ENCODE measurements at places on chromosomes 12 and 14. TPM values are rescaled to one million over a fixed set of nuclear protein-coding genes. Genes with fewer than 3 reads are reported as not detected.
A peak's percentile ranks its signal among the peaks of the same experiment; 100 is the strongest.

GRCh38 chr12:21599143-21599999 is 5.3 kb downstream of the GYS2 start:
- H3K4me3 ChIP-seq = no peak overlapping the region
- H3K27me3 ChIP-seq = no peaks in the 10 kb centered on the region
- H3K4me1 ChIP-seq = no peaks in the 10 kb centered on the region
- H3K27ac ChIP-seq = no peak overlapping the region

- peak; percentile 78 for DNase-seq
- H3K4me1 ChIP-seq = peaks cover 44% of the 10 kb centered on the region
- H3K36me3 ChIP-seq = no peaks in the 10 kb centered on the region
- no peak overlapping the region for H3K4me3 ChIP-seq
- no peak overlapping the region for H3K27ac ChIP-seq
Measured at GRCh38 chr12:101823891-101824290, 6.9 kb downstream of the GNPTAB start.

RIPK3 gene
- 63.5 TPM for total RNA-seq

- no peaks in the 10 kb centered on the region for H3K4me1 ChIP-seq
- no peak overlapping the region for H3K4me3 ChIP-seq
- no peak for DNase-seq
- H3K27me3 ChIP-seq = no peaks in the 10 kb centered on the region
- H3K36me3 ChIP-seq = no peaks in the 10 kb centered on the region
Measured at GRCh38 chr12:68977335-68977734, 44.4 kb upstream of the CPM start.

KCNA5 gene
- total RNA-seq = not detected

DNA sequence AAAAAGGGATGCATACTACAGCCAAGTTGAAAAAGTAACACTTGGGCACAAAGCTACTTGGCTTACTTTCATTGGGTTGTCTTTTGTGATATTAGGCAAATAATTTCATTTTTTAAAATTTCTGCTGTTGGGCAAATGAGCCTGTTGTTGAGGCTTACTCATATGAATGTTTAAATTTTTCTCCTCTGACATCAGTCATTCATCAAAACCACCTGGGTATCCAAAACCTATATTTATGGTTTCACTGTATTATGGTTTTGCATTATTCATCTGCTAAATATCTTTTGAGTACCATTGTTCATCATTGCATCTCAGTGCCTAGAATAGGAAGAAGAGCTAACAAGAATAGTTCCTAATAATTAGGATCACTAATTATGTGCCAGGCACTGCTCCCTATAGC is 28.1 kb downstream of the DYRK2 start:
- H3K27ac ChIP-seq = no peak overlapping the region
- no peak overlapping the region for H3K4me3 ChIP-seq
- no peaks in the 10 kb centered on the region for H3K27me3 ChIP-seq
- no peaks in the 10 kb centered on the region for H3K36me3 ChIP-seq
- no peak for DNase-seq
- H3K4me1 ChIP-seq = peaks cover 10% of the 10 kb centered on the region

DNA sequence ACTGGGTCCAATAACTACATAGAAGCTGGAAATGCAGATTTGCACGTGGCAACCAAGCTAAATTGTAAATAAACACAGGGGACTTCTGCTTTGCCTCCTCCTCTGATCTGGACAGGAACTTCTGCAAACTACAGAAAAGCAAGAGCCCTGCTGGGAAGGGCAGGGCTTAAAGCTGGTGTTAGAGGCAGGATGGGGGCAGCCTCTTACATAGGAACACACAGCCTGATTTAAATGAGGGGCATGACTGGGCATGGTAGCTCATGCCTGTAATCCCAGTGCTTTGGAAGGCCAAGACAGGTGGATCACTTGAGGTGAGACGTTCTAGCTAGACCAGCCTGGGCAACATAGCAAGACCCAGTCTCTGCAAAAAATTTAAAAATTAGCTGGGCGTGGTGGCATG is 46.7 kb downstream of the ERH start:
- no peaks in the 10 kb centered on the region for H3K27me3 ChIP-seq
- H3K4me1 ChIP-seq = peaks cover 19% of the 10 kb centered on the region
- DNase-seq = no peak
- no peaks in the 10 kb centered on the region for H3K36me3 ChIP-seq

DNA sequence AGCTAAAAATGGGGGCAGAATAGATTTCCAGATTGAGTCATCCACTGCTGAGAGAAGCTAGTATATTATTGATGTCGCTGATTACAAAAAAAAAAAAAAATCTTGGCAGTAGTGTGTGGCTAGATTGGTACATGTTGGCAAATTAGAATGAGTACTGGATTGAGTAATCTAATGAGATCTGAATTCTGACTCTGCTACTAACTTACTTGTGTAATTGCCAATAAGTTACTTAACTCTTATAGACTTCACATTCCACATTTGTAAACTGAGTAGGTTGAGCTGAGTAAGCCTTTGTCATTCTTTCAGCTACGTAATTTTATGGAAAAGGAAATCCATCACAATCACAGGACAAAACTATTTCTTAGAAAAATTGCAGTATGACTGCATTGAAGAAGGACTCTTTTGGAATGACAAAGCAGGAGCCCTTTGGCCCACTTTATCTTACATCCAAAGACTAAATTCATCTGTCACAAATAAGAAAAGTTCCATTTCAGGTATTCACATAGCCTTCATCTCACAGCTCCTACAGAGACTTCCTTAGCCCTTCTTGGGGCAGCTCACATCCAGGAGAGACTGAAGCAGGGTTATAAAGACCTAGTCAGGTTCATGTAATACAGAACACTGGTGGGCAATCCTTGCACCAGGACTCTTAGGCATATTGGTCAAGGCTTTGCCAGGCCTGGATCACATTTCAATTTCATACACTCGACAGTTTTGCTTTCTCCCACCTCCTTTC is 197.3 kb upstream of the CPNE8 start:
- no peaks in the 10 kb centered on the region for H3K4me1 ChIP-seq
- no peak overlapping the region for H3K4me3 ChIP-seq
- no peak overlapping the region for H3K27ac ChIP-seq
- no peak for DNase-seq
- no peaks in the 10 kb centered on the region for H3K27me3 ChIP-seq

DNA sequence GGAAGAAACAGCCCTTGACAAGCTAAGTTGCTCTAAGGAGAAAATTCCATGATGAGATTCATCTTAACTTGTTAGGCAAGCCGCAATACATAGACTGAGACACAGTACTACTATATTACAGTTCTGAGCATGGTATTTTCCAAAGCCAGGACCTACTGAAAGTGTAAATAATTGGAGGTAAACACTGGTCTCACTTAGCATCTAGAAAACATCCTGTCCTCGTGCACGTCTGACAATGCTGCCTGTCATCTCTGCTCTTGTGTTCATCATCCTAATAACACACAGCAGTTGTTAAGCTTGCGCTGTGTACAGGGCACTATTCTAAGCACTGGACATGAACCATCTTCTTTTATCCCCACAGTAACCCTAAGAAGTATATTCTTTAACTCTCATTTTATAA is 64.2 kb downstream of the GNG2 start:
- no peaks in the 10 kb centered on the region for H3K36me3 ChIP-seq
- H3K4me1 ChIP-seq = peaks cover 40% of the 10 kb centered on the region
- H3K27me3 ChIP-seq = no peaks in the 10 kb centered on the region
- no peak overlapping the region for H3K4me3 ChIP-seq
- no peak for DNase-seq
